Activated CD8-positive, alpha-beta memory T cell treated with anti-CD3 and anti-CD28 coated beads for 1 hour (primary cell): ENCODE measurements at places on chromosomes 13 and 19.

GRCh38 chr13:46313432-46314257 is 73.4 kb downstream of the RUBCNL start:
- no peak for DNase-seq

DNA sequence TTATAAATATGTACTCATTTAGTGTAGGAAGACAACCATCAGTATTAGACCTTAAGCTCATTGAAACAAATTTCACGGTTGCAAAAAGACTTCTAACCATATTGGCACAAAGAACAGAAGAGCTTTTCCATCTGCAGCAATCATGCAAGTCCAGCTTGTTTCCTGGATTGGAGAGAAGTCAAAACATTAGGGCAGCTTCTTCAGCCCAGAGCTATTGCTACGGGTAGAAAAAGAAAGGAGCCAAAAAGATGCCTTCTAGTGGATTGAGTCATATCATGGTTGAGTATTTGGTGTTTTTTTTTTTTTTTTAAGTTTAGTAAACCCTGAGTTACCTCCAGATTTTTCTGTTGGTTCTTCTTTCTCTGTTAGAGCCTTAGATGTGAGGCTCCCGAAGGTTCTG is 99.8 kb downstream of the WDFY2 start:
- DNase-seq: no peak

GRCh38 chr19:8036434-8037099 is 16.0 kb upstream of the CCL25 start:
- DNase-seq: no peak

- DNase-seq: no peak
Observed at GRCh38 chr19:38070573-38070972, 153.4 kb downstream of the DPF1 start.

GRCh38 chr13:44876782-44877324 is 112.4 kb downstream of the NUFIP1 start:
- no peak for DNase-seq

DNA sequence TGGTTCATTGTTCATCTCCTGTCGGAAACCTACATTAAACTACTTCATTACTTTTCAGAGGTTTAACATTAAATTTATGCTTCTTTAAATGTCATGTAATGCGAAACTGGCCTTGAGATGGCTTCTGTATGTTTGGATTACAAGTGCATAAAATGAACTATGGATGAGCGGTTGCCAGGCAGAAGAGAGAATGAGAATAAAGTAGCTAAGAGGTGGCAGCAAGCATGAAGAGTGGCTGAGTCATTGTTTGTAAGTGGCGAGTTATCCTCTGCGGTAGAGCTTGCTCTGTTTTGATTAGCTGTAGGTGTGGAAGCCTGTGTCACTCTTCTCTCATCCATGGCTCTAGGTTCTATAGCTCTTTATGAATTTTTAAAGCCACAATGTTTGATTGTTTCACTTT is 1139.6 kb upstream of the PCDH9 start:
- DNase-seq: no peak

- no peak for DNase-seq
Observed at GRCh38 chr13:52001120-52001731, 10.0 kb downstream of the ATP7B start.

- DNase-seq: no peak
Observed at GRCh38 chr13:113990321-113990837, 16.5 kb upstream of the C13orf46 start.
